ENCODE measurements at places on chromosomes 2 and 18.
A peak's percentile ranks its signal among the peaks of the same experiment; 100 is the strongest.

- peak; percentile 71 for DNase-seq
Measured at GRCh38 chr18:23037646-23038045, 97.6 kb upstream of the CABLES1 start.

- DNase-seq = no peak
Measured at GRCh38 chr2:33130054-33130447, 183.3 kb downstream of the LTBP1 start.

DNA sequence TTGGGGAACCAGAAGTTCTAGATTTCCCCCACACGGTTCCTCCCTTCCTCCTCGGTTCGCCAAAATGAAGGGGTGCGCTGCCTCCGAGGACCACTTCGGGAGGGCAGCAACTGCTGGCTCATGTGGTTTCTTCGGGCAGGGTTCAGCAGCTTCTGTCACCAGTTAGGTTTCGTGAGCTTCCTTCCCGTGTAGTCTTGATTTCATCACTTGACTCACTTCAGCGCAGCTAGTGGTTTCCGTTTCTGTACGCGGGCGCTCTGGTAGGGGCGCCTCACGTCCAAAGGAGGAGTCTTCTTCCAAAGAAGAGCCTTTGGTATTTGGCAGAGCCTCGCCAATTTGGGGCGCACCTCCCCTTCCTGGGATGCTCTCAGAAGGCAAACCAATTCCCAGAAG, 485 bp upstream of the GALNT3 start:
- no peak for DNase-seq

GRCh38 chr2:97660044-97660774, 3.6 kb downstream of the ACTR1B start:
- DNase-seq = no peak

GRCh38 chr18:10739152-10739551, 213.3 kb downstream of the NAPG start:
- no peak for DNase-seq

GRCh38 chr18:28863396-28863795, 686.5 kb upstream of the CDH2 start:
- DNase-seq = no peak

DNA sequence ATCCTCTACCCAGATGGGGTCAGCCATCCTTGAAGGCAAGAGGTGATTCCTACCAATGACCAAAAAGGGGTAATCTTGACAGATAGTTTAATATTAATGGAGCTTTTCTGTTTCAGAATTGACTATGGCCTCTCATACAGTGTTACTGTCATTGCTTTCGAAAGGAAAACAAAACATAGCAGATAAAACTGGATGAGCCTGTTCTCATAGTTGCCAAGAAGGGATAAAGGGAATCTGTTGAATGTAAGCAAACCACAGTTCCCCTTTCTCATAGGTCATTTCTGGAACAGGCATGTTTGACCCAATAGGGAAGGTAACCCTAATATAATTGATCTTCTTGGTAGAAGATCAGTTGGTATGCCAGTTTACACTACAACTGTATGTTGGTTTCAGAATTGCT, 1.6 kb downstream of the RAB27B start:
- no peak for DNase-seq

GRCh38 chr2:18597618-18598017, 8.2 kb upstream of the NT5C1B start:
- no peak for DNase-seq

GRCh38 chr18:11072632-11073031, 76.7 kb downstream of the PIEZO2 start:
- no peak for DNase-seq

- no peak for DNase-seq
Measured at GRCh38 chr2:190794790-190795189, 85.8 kb upstream of the GLS start.

GRCh38 chr2:222652491-222653255, 3.2 kb downstream of the FARSB start:
- no peak for DNase-seq

DNA sequence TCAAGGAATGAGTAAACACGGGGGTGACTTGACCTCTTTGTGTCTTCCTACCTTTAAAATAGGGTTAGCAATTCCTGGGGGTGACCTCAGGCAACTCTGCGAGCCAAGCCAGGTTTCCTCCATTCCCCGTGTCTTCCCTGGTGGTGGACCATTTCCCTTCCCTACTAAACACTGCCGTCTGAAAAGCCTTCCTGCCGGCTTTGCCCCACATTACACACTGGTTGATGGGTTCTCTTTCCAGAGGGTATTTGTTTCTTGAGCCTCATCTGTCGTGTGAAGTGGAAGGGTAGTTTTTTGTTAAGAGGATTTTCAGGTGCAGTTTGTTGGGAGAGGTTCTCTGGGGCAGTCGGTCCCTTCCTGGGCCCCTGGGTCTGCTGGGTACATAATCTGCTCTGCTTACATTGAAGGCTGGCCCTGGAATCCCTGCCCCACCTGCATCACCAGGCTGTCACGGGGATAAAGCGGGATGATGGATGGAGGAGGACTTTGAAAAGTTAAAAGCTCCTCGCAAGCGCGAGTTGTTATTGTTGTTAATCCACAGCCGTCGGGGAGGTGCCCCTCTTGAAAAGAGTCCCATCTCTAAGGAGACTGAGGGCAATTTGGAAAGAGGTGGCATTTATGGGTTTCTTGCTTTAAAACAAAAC, 175.4 kb upstream of the SPRED2 start:
- no peak for DNase-seq

- DNase-seq = no peak
Measured at GRCh38 chr2:25230198-25230947, 62.0 kb upstream of the POMC start.

DNA sequence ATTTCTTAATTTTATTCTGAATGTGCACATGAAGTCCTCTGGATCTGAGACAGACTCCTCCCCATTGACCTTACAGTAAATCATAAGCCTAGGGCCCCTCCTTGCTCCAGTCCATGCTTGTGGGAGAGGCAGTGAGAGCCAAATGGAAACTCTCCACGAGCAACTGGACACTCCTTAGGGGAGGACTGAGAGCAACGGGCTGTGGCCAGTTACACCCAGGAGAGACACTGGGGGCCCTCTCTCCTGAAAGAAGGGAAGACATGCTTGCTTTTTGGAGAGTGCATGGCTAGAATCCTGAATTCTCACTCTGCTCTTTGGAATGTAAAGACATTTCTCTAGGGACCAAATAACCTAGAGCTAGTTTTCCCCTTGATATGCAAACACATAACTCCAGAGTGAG, 49.0 kb upstream of the BIN1 start:
- DNase-seq = no peak
